ENCODE measurements at places on chromosomes 1 and 21. TPM values are rescaled to one million over a fixed set of nuclear protein-coding genes. Genes with fewer than 3 reads are reported as not detected.

The LAMC1 gene
- total RNA-seq: 138 TPM

The SH2D1B gene
- total RNA-seq: not detected

The AIRE gene
- total RNA-seq: not detected

The BEND5 gene
- not detected for total RNA-seq

The C1QA gene
- not detected for total RNA-seq

The CD164L2 gene
- total RNA-seq: not detected

The HCRTR1 gene
- total RNA-seq: not detected

The SYNJ1 gene
- 1.6 TPM for total RNA-seq

The SPRR2G gene
- not detected for total RNA-seq

The FCRLB gene
- total RNA-seq: 5.3 TPM

The GCLM gene
- 146 TPM for total RNA-seq

The COX20 gene
- total RNA-seq: 50.2 TPM

The KRTAP21-2 gene
- not detected for total RNA-seq

The RGS5 gene
- total RNA-seq: 4.0 TPM

DNA sequence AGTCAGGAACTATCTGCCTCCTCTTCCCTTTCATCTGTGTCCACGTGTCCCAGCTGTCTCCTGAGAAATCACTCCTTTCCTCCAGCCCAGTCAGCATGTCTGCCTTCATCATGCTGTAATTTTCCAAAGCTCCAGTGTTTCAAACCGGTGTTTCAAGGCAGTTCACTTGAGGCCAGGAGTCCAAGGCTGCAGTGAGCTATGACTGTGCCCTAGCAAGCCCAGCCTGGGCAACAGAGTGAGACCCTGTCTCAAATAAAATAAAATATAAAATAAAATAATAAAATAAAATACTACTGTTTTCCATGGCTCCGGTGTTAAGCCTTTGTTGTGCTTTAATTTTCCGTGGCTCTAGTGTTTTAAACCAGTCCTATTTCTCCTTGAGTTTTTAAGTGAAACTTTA lies 7.9 kb upstream of the SELENON start:
- no peak for DNase-seq

DNA sequence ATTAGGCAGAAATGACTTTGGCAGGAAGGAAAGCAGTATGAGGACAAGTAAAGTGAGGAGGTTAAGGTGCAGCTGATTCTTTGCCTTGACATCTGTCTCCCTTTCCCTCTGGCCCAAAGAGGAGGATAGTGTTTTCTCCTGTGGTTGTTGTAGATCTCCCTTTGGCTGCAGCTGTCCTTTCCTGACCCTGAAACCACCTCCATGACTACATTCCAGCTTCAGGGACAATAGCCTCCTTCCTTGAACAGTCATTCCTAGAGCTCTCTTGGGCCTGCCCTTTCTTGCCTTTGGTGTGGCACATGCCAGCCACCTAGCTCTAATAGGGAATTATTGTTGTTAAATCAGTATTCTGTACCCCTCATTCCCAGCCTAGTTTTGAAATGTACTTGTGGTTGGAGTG lies 6.2 kb downstream of the ZMYM1 start:
- DNase-seq: peak; percentile 51

DNA sequence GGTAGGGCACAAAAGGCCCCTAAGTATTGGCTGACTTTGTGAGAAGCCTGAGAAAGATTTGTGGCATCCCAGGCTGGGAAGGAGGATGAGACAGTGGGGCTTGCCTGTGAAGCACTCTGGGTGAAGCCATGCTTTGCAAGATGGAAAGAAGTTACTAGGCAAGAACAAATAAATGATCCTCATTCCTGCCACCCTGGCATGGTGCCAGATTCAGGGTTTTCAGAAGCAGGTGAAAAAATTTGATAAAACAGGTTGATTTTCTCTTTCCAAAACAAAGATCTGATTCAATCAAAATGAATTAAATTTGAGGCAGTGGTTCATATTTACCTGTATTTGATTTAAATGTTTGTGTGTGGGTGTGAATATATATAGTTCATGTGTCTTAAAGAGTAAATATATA lies 386.9 kb upstream of the PROX1 start:
- no peak for DNase-seq

- DNase-seq: peak; percentile 90
These were observed 207.4 kb upstream of the RUNX1 start for GRCh38 chr21:35256468-35256988.

GRCh38 chr1:212313616-212314015 lies 28.4 kb downstream of the PPP2R5A start:
- no peak for DNase-seq

GRCh38 chr1:221419513-221420095 lies 322.3 kb downstream of the DUSP10 start:
- peak; percentile 48 for DNase-seq

GRCh38 chr1:175409938-175410337 lies 217.4 kb upstream of the KIAA0040 start:
- no peak for DNase-seq

DNA sequence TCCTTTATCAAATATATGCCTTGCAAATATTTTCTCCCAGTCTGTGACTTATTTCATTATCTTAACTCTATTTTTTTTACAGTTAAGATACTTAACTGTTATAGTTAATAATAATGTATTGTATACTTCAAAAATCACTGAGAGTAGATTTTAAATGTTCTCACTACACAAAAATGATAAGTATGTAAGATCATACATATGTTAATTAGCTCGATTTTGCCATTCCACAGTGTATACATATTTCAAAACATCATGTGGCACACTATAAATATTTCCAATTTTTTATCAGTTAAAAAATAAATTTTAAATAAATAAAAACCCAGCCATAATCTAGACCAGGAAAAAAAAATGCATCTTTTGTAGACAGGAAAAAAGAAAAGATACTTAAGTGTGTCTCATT lies 27.2 kb downstream of the CTTNBP2NL start:
- DNase-seq: no peak

DNA sequence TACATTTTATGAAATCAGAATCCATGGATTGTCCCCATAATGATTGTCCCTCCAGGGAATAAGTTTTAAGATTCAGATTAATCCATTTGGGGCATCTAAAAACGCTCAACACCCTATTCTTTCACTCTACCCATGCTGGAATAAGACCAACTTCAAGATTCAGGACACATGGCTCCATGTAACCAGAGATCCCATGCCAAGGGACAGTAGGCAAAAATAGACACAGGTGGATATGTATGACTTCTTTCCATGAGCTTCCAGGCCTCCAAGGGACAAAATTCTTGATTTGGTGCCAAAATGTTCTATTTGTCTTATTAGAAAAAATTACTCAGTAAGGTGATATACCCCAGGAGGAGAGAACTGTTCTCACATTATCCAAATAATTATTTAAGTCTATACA lies 178.8 kb downstream of the NRIP1 start:
- DNase-seq: no peak

GRCh38 chr1:214289574-214290272 lies 8.8 kb downstream of the SMYD2 start:
- DNase-seq: no peak

- no peak for DNase-seq
These were observed 643.0 kb downstream of the KIF26B start for GRCh38 chr1:245797592-245798348.

- no peak for DNase-seq
These were observed 75.5 kb downstream of the CAMK2N1 start for GRCh38 chr1:20410503-20410902.

- DNase-seq: peak; percentile 45
These were observed 11.0 kb upstream of the LDLRAD2 start for GRCh38 chr1:21801100-21801499.

GRCh38 chr1:222927031-222927430 lies 112.2 kb downstream of the DISP1 start:
- DNase-seq: no peak

GRCh38 chr1:68470388-68470970 lies 20.7 kb upstream of the RPE65 start:
- DNase-seq: peak; percentile 6

GRCh38 chr21:33265664-33266049 lies 510 bp upstream of the IL10RB start:
- no peak for DNase-seq

- DNase-seq: no peak
These were observed at the start of gene NHLH2 for GRCh38 chr1:115840605-115841460. Gene NHLH2, minus strand, starts transcription at chr1:115841126. Its CDS starts 2,754 bp downstream, at chr1:115838372.

- no peak for DNase-seq
These were observed 475.1 kb upstream of the VAMP3 start for GRCh38 chr1:7295946-7296345.

GRCh38 chr1:23098463-23099170 lies 70.0 kb downstream of the LUZP1 start:
- DNase-seq: peak; percentile 47

- DNase-seq: no peak
These were observed 113.4 kb upstream of the SPAG17 start for GRCh38 chr1:118298397-118298796.

DNA sequence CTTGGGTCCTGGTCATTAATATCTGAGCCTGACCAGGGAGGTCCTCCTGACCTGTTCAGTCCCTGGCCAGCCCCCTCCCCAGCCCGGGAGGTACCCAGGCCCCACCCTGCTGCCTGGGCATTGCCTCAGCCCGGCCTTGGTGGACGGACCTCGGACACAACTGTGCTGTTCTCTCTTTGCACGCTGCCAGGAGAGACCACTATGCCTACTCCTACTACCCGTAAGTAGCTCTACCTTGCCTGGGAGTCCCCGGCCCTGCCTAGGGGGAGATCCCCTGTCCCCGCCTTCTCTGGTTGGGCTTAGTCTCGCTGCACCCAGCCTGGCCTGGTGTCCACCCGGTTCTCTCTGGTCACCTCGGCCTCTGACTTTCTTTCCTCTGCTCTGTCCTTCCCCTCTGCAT lies 53.2 kb downstream of the PTPRU start:
- no peak for DNase-seq

- no peak for DNase-seq
These were observed 8.9 kb downstream of the VSIG8 start for GRCh38 chr1:159853417-159854115.

GRCh38 chr1:181632492-181632891 lies 149.2 kb downstream of the CACNA1E start:
- no peak for DNase-seq

GRCh38 chr1:100927276-100927675 lies 31.4 kb downstream of the SLC30A7 start:
- DNase-seq: no peak

GRCh38 chr1:64515427-64515826 lies 45.5 kb downstream of the CACHD1 start:
- DNase-seq: no peak

DNA sequence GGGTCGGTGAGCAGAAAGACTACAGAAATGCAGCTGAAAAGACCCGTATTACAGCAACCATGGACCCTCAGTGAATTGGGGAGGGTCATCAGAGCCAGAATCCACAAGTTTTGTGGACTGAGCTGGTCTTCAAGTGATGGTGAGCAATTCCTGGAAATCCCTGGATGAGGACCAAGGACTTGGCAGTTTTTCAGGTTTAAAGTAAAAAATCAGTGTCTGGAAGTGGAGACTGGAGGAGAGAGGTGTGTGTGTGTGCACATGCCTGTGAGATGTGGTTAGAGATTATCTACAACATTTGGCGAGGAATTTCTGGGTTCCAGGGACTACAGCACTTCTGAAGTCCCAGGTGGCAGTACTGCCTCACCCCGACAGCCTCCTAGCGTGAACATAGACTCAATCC lies 56.4 kb downstream of the KIRREL1 start:
- DNase-seq: no peak

- no peak for DNase-seq
These were observed 328.1 kb upstream of the SNX7 start for GRCh38 chr1:98333406-98333805.

DNA sequence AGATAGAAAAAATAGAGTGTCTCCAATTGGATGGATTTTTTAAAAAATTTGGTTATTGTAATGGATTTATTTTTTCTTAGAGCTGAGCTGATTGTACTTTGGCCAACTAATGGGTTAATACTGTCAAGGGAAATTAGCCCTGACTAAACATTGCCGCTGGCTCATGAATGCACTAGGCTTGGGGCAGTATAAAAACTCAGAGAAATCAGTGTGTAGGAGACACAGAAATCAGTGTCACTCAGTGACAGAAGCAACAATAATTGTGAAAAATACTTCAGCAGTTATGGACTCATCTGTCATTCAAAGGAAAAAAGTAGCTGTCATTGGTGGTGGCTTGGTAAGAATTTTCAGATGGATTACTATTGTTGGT lies at the start of gene KMO:
KMO (plus strand) TSS at position 217 of the 370 bp plus-strand sequence; CDS start at position 284, 67 bp downstream.
- DNase-seq: peak; percentile 35
